ENCODE measurements at places on chromosomes 2 and 18.
A peak's percentile ranks its signal among the peaks of the same experiment; 100 is the strongest.

DNA sequence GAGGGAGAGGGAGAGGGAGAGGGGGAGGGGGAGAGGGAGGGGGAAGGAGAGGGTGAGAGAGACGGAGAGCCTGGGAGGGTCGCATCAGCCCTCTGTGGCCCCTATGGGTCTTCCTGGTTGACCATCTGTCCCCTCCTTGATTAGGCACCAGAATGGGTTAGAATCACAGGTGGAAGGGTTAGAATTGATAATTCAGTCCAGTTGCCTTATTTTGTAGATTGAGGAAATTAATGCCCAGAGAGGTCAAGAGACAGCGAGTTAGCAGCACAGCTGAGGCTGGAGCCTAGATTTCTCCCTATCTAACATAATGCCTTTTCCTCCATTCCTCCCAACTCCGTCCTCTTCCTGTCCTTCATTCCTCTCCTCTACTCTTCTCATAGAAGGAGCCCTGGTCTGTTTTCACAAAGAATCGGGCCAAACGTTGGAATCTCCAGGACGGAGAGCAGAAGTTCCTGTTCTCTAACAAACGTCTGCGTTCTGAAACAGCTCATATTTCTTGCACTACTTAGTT lies 338 bp upstream of the THUMPD2 start:
- no peak for DNase-seq

GRCh38 chr2:136065907-136066306 lies 52.0 kb downstream of the CXCR4 start:
- DNase-seq, result no peak

GRCh38 chr2:134836986-134837385 lies 1.4 kb upstream of the ACMSD start:
- DNase-seq, result peak; percentile 94

- DNase-seq, result no peak
These were observed 3.9 kb downstream of the CTLA4 start for GRCh38 chr2:203871371-203871983.

- peak; percentile 92 for DNase-seq
These were observed 153.6 kb downstream of the MTCL1 start for GRCh38 chr18:8858888-8859511.

GRCh38 chr2:29240601-29241000 lies 125.4 kb downstream of the CLIP4 start:
- no peak for DNase-seq

- no peak for DNase-seq
These were observed 367.0 kb downstream of the NR4A2 start for GRCh38 chr2:155965415-155966063.

GRCh38 chr2:14536976-14537375 lies 95.5 kb upstream of the LRATD1 start:
- DNase-seq, result no peak

DNA sequence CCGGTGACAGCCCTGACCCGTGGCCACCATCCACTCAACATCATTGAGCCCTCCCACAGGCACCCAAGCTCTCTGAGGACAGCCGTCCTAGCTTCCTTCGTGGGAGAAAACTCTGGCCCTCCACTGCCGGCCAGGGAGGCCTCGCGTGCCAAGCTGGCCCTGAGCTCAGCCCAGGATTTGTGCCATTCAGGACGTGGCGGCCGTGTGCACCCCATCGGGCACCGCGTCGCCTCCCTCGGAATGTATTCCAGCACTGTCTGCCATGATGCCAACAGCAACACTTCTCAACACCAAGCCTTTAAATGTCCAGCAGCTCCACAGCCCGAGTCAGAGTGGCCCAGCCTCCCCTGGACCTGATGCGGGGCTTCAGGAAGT lies 35.7 kb downstream of the ZNF516 start:
- DNase-seq, result no peak

GRCh38 chr2:132837769-132838168 lies 167.8 kb upstream of the LYPD1 start:
- DNase-seq, result no peak

- DNase-seq, result no peak
These were observed 194.8 kb downstream of the NDUFA10 start for GRCh38 chr2:239830121-239831000.

- DNase-seq, result no peak
These were observed 585.1 kb downstream of the SLC4A3 start for GRCh38 chr2:220212296-220213080.

GRCh38 chr2:108182489-108182888 lies 57.3 kb upstream of the SULT1C3 start:
- peak; percentile 20 for DNase-seq

DNA sequence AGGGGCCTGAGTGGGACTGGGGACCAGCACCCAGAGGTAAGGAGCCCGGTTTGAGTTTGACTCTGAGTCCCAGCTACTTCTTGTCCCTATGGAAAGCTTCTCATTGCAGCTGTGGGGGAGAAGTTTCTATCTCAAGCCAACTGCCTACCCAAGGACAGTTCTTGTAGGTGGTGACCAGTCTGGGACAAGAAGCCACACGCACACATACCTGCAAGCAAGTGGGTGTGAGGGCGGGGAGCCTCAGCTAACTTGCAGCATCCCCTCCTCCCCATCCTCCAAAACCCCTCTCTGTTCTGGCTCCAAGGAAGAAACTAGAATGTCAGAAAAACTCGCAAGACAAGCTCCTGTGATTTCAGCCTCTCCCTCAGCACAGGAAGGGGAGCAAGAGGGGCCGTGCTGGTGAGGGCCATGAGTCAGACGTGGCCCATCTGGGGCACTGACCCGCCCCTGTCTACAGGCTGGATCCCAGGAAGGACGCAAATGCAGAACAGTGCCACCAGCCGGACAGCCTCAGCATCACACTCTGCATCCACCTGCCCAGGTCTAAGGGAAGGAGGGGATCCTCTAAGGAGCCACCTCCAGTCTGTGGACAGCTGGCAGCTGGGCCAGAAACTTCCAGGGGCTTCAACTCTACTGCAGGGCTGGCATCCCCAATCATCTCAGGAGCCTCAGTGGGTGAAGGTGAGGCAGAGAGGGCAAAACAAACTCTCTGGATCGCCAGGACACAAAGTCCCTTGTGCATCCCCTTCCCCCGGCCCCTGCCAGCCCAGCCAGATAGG lies 103.4 kb downstream of the TNS1 start:
- DNase-seq, result peak; percentile 88

- DNase-seq, result no peak
These were observed 996.2 kb upstream of the FANCL start for GRCh38 chr2:59237311-59237710.

DNA sequence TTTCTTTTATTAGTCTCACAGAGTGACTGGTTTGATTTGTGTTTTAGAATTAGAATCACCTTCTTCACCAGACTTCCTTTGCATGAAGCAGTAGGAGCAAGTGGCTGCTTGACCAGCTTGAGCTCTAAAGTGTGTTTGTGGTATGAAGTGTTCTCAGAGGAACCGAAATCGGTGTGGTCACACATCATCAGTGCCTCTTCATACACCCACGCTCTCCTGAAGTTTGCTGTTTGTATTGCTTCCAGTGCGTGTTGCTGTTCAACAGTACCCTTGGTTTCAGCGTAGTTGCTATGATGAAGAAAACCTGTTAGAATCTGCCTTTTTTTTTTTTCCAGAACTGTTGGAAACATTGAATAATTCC lies 77.9 kb downstream of the LIMS1 start:
- DNase-seq, result peak; percentile 39

DNA sequence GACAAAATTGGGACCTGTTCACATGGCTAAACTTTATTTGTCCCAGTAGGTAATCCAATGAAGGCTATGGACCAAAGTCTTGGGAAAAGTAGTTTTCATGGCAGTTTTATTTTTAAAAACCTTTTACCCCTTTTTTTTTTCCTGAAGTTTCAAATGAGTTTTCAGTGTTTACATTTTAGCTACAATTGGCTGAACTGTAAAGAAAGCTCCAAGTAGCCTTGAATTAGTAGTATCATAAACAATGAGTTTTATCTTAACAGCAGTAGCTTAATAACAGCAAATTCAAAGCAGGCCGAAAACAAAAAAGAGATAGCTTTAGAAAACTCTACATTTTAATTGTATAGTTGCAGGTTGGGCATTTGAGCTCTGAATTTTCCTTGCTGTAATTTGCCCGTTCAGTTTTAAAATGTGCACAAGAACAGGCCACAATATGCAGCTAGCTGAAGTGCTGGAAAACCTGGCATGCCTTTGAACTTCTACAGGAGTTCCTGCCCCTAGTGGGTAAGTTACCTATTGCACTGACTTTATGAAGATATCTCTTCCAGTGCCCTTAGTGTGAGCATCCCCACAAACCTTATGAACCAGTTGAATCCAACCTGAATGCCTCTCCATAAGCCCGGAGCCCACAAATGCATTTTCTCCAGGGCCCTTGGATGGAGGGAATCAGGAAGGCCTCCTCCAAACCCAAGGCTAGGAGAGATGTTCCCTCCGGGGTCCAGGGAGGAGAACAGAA lies 106.7 kb downstream of the XRCC5 start:
- peak; percentile 30 for DNase-seq

DNA sequence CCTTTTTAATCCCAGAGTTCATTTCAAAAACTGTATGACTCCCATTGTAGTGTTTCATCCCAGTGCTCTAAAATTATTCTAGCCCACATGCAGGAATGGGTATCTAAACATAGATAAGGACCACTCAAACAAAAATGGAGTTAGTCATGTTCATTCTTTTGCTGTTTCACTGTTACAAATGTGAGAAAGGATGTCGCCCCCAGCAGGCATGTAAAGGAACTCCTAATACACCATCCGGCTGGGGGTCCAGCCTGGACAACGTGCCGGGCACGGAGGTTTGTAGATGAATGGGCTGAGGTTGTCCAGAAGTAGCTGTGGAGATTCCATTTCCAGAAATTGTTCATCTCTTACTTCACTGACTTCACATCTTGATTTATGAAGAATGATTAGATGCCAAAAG lies 101.9 kb upstream of the RAB12 start:
- DNase-seq, result no peak

DNA sequence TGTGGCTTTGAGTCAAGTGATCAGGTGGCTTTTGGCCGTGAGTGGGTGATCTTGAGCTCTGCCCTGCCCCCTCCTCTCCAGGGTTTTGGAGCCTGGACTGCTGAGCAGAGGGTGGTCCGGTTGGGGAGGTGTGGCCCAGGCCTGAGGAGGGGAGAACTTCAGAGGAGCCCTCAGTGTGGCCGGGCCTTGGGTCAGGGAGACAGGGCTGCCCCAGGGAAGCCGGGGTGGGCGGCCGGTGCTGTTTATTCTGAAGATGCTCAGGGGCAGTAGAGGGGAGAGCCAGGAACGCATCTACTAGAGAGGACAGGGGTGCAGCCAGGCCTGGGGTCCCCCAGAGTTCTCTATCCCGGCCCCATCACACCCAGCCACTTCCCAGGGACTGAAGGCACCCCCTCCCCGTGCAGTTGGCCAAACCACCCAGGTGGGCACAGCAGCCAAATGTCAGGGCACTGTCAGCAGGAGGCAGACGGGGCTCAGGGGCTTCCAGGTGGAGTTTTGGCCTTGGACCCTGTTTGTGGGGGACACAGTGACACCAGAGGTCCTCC lies 963 bp downstream of the ERFE start:
- DNase-seq, result no peak

- no peak for DNase-seq
These were observed 69.2 kb upstream of the SLC9A2 start for GRCh38 chr2:102550151-102550550.

DNA sequence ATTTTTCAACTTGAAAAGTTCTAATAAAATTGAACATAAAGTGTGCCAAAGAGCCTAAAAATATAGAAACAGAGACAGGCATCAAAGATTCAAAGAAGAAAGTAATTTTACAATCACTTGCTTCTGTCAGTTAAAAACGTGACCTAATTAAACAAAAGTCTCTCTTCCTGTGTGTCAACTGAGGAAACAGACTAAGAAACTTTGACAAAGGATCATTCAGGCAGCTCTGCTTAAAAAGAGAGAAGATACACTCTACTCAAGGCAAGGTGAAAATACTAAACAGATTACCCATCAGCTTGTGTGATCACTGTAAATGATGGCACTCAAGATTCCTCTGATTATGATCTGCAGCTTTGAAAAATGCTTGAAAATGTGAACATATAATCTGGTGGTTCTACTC lies 47.8 kb downstream of the DYM start:
- no peak for DNase-seq

DNA sequence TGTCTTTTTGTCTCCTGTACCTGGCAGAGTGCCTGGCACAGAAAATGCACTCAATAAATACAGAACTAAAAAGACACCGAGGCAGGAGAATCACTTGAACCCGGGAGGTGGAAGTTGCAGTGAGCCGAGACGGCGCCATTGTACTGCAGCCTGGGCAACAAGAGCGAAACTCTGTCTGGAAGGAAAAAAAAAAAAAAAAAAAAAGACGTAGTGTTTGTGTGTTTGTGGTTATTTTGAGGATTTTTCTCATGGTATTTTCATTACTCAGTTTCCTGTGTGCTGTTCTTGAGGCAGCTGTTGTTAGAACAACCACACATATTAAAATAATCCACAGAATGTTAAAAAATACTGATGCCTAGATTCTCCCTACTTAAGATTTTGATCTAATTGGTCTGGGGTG lies 519.2 kb upstream of the SPHKAP start:
- peak; percentile 66 for DNase-seq

- peak; percentile 96 for DNase-seq
These were observed 532.8 kb downstream of the FBXO15 start for GRCh38 chr18:73614812-73615211.

GRCh38 chr18:8411492-8411891 lies 197.7 kb upstream of the RAB12 start:
- DNase-seq, result no peak

DNA sequence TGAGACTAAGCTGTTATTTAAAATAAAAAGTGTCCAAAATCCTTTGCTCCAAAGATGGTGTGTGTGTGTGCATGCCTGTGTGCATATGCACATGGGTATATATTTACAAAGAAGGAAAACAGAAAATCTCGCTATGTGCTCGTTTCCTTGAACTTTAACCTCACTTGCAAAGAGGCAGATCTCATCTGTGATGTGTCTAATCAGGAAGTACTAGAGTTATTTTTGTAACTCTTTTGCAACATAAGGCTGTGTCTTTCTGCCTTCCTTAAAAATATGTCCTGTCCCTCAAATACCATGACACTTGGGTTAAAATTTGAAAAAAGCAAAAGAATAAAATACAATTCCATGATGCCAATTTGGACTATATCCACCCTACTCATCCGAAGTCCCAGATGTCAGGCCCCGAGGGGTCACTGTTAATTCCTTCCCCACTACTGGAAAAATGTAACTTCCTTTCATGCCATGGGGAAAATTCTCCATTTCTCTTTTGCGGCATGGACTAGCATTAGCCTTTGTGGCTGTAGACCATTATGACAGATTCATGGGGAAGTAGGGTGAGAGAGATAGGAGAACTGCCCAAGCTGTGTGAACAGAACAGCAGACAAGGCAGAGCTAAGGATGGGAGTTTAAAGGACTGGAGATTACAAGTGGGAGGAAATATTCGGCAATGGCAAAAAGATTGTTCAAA lies 191.3 kb downstream of the MYO1B start:
- DNase-seq, result no peak
